Hypothalamus (tissue), 51 donors: ENCODE measurements at places on chromosomes 7 and 10.

- no peak for DNase-seq
These were observed 194.6 kb downstream of the COBL start for GRCh38 chr7:51121931-51122425.

DNA sequence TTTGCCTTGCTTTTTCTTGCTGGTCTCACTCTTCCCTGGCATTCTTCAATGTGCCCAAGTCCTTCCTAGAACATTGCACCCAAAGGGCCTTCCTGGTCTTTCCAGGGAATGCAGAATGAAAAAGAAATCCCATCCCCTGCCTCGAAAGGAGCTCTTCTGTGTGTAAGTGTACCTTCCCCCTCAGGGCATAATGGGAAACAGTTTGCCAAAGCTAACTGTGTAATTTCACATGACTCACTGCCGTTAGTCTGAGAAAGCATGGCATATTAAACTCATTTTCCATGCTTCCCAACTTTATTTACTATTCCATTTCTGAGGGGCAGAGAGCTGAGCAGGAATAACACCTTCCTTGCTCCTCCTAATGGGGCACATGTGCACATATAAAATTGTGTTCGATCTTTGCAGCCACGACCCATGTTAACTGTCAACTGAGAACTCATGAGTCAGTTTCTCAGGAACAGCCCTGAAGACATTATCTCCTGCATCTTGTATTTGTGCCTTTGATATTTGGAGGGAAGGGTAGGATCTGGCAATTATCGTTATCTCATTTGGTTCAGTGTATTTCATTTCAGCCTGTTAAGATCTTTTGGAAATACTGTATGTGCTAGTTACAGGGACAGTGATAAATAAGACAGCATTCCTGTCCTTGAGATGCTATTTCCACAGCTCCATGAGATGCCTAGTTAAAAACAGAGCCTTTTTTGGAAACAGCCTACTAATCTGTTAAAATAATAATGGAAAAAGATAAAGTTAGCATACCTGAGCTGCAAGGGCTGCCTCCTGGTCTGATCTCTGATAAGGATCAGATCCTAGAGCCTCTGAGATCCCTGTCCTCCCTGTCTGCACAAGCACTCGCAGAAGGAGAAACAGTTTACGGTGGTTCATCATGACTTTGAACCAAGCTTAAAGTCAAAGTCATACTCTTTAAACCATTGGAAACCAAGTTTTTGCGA, 42.3 kb downstream of the IKZF1 start:
- DNase-seq, result no peak

GRCh38 chr10:105347487-105347886, 706.4 kb downstream of the SORCS3 start:
- no peak for DNase-seq

DNA sequence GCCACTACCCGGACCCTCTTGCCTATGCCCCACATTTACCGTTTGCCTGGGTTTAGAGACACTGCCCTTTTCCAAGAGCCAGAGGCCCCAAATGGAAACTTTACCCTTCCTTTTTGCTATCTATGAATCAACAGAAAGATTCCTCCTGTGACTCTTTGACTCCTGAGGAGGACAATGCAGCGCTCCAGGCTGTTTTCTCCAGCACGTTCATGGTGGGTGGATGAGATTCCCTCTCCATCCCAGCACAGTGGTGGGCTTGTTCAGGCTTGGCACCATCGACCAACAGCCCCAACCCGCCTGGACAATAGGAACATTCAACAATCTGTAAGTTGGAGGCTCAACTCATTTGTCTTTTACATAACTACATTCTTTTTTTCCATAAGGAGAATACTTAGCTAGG, 55.9 kb downstream of the DLD start:
- DNase-seq, result no peak

DNA sequence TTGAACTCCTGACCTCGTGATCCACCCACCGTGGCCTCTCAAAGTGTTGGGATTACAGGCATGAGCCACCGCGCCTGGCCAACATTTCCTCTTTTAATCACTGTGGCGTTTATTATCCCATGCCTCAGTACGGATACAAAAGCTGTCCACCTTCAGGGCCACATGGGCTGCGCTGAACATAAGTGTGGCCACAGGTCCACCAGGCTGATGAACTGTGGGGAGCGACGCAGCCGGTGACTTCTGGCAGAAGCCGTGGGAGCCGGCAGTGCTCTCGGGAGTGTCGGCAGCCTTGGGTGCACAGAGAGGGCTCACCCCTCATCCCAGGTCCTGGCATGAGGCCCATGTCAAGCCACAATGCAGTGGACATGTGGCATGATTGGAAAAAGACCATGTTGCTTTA, 223.6 kb downstream of the TNS3 start:
- DNase-seq, result no peak

DNA sequence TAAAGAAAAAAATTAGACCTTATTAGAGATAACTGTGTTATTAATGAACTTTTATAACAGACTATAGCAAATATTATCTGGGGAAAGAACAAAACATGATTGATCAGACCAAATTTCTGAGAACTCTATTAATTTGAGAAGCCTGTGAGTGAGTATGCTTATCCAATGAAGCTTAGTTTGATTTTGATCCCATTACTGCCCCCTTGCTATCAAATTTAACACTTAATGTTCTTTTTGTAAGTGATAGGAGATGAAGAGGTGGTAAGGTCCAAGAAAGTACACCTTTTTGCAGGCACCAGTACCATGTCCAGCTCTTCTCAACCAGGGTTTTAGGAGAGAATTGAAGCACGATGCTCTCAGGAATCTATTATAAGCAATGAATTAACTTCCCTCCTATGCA, 49.9 kb downstream of the ZNF365 start:
- no peak for DNase-seq

GRCh38 chr10:102402512-102402896, 7.0 kb downstream of the NFKB2 start:
- DNase-seq, result no peak

- DNase-seq, result no peak
These were observed 25.1 kb downstream of the NEBL start for GRCh38 chr10:20871970-20872369.

- no peak for DNase-seq
These were observed 314.5 kb upstream of the SEMA3C start for GRCh38 chr7:81233208-81233940.

- no peak for DNase-seq
These were observed 122.2 kb downstream of the PDE1C start for GRCh38 chr7:31948029-31948428.

GRCh38 chr7:44973610-44974401, 5.0 kb downstream of the MYO1G start:
- DNase-seq, result no peak

- DNase-seq, result no peak
These were observed 16.7 kb downstream of the STN1 start for GRCh38 chr10:103901299-103901698.

- DNase-seq, result no peak
These were observed 2.9 kb downstream of the RAMP3 start for GRCh38 chr7:45160417-45160881.

DNA sequence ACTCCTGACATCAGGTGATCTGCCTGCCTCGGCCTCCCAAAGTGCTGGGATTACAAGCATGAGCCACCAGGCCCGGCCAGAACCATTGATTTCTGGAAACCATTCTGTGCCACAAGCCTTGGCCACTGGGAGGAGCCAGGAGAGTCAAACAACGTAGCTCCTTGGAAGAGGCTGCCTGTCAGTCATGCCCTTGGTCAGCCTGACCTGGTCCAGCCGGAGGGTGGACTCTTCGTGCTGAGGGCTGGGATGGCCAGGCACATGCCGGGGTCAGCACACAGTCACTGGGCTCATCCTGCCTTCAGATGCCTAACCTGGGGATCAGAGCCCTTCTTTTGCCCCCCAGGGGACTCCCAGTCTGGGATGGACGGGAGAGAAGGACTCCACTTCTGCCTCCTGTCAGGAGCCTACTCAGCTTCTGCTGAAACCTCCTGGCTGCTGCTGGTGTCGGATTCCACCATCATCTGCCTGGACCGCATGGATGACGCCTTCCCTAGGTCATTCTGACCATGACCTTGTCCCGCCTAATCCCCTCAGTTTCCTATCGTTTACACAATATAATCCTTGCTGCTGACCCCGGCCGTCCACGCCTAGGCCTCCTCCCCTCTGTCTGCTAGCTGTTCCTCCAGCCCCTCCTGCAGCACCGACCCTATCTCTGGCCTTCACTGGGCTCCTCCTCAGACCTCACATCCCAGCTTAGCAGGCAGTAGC, 30.4 kb downstream of the TMEM270 start:
- no peak for DNase-seq

GRCh38 chr10:60734226-60734625, 44.1 kb upstream of the CDK1 start:
- DNase-seq, result no peak

- DNase-seq, result no peak
These were observed 37.7 kb downstream of the LRMDA start for GRCh38 chr10:75469006-75469616.

GRCh38 chr7:83819911-83820310, 171.0 kb upstream of the SEMA3E start:
- DNase-seq, result no peak

- no peak for DNase-seq
These were observed 311.3 kb upstream of the ZMIZ1 start for GRCh38 chr10:78757344-78757925.

- DNase-seq, result no peak
These were observed 7.6 kb upstream of the ADAMTS14 start for GRCh38 chr10:70664702-70665195.

GRCh38 chr7:80428161-80429054, 83.5 kb downstream of the GNAT3 start:
- peak; percentile 5 for DNase-seq

GRCh38 chr7:85736085-85736484, 549.2 kb upstream of the SEMA3D start:
- DNase-seq, result no peak

DNA sequence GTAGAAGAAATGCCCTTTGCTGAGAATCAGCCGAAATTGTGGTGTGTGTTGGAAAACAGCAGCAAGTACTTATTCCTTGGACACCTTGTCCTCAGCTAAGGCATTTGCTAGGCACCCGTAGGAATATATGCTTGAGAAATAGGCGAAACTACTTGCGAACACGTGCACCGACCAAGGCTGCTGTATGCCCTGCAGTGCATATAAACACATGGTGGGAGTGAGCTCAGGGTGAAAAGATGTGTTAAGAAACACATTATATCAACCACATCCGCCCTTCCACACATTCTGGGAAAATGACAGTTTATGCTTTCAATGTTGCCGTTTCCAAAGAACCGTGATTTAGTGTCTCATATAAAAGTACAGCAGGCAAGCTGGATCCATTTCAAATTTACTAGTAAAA, 199.2 kb downstream of the JCAD start:
- DNase-seq, result no peak

DNA sequence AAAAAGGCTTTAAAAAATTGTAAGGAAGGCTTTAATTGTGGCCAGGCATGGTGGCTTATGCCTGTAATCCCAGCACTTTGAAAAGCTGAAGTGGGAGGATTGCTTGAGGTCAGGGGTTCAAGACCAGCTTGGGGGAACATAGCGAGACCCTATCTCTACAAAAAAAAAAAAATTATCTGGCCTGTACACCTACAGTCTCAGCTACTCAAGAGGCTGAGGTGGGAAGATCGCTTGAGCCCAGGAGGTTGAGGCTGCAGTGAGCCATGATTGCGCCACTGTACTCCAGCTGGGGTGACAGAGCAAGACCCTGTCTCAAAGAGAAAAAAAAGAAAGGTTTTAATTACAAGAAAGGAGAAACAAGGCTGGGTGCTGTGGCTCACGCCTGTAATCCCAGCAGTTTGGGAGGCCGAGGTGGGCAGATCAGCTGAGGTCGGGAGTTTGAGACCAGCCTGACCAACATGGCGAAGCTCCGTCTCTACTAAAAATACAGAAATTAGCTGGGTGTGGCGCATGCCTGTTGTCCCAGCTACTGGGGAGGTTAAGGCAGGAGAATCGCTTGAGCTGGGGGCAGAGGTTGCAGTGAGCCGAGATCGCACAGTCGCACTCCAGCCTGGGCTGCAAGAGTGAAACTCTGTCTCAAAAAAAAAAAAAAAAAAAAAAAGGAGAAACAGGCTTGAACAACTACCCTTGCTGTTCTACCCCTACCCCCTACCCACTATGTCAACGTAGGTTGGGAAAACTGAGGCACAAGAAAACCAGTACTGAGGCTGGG, 83.7 kb downstream of the CARD11 start:
- no peak for DNase-seq

GRCh38 chr7:139523968-139524815, 707 bp downstream of the CLEC2L start:
- no peak for DNase-seq

GRCh38 chr7:143884969-143885559, 16.9 kb downstream of the TCAF1 start:
- peak; percentile 84 for DNase-seq

GRCh38 chr10:89339875-89340274, 12.1 kb downstream of the IFIT3 start:
- DNase-seq, result no peak

DNA sequence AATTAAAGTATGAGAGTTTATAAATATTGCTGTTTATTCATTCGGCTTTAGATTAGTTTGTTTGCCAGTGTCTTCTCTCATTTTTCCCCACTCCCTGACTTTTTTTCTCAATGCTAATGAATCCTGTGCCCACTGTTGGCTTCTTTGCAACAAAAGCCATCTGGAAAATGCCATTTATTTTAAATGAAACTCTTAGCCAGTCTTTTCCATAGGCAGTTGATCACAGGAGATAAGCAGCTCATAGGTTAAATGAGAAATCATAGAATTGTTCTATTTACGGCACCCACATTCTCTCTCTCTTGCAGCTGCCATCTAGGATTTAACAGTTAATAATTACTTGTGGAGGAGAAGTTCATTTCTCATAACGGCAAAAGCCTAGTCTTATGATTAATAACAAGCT, 249.3 kb upstream of the POM121L12 start:
- no peak for DNase-seq

- DNase-seq, result no peak
These were observed 24.3 kb upstream of the KPNA7 start for GRCh38 chr7:99232082-99232770.

- no peak for DNase-seq
These were observed 12.2 kb upstream of the KLRG2 start for GRCh38 chr7:139495580-139496125.

- DNase-seq, result peak; percentile 66
These were observed 65.3 kb downstream of the PDIA4 start for GRCh38 chr7:148962823-148963582.

DNA sequence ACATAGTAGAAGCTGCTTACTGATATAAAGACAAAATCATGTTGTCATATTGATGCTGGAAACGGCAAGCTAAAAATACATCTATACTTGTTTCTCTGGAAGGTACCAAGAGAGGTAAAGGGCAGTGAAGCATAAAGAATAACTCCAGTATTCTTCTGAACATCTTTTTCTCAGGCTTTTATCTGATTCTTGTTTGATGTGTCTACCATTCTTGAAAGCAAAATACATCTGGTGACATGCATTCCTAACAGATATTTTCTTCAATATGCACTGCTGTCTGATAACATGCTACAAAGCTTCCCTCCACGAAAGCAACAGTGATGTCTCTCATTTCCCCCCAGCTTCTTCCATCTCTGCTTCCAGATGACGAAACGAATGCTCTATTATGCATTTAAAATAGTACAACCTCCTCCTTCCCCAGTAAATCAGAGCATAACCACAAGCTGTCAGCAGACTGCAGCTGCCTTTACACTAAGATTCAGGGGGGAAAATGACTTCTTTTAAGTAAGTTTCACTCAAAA, 100.8 kb downstream of the ARHGAP21 start:
- DNase-seq, result no peak
